ENCODE measurements at places on chromosomes 4 and X.

DNA sequence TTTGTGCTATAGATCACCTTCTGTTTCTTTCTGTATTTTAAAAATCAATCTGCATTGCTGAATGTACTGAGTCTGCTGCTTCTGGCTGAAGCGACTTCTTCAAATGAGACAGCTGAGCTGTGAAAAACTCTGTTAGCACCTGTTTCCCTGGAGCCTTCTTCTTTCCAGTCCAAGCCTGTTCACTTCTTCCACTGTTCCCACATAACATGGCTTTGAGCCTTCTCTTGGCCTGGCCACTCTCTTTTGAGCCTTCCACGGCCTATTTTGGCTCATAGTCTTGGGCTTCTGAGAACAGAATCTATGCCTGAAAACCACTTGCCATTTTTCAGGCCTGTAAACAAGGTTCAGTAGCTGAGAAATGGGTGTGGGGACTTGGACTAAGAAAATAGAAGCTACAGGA lies 132.9 kb upstream of the IGFBP7 start:
- DNase-seq: no peak

- no peak for DNase-seq
These were observed 64.6 kb upstream of the PAGE1 start for GRCh38 chrX:49760290-49760890.

DNA sequence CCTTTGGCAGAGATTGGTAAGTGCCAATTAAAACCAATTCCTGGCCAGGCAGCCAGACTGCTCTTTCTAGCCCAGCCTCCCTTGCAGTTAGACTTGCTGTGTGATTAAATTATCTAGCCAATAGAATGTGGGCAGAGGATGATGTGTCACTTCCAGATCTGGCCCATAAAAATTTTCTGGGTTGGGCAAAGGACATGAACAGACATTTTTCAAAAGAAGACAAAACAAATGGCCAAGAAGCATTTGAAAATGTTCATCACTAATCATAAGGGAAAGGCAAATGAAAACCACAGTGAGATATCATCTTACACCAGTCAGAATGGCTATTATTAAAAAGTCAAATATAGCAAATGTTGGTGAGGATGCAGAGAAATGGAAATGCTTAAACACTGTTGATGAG lies 71.4 kb upstream of the STIM2 start:
- DNase-seq: no peak

- DNase-seq: no peak
These were observed 743.8 kb downstream of the FAT4 start for GRCh38 chr4:126058596-126058995.
